NCI-H510A treated with DMSO at 0.1 percent for 48 hours (cell line): ENCODE measurements at places on chromosomes 5 and 9.

DNA sequence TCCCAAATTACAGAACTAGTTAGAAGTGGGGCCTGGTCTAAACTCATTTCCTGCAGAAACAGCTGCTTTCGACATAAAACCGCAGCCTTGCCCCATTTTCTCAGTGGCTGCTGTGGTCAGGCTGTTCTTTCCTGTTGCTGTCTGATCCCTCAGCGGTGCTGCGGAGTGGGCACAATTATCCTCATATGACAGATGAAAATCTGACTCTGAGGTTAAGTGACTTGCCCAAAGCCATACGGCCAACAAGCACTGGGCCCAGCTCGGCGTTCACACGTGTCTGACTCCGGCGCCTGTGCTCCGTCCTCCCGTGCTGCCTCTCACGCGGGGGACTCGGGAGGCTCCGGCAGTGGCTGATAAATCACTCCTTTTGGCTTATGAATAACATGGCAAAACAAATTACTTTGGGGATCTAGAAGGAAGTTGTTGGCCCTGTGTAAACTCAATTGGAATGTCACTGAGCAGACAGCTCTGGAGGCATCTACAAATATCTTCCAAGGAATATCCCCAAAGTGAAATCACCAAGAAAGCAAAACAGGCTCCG is 142.6 kb upstream of the LMX1B start:
- no peak for DNase-seq

DNA sequence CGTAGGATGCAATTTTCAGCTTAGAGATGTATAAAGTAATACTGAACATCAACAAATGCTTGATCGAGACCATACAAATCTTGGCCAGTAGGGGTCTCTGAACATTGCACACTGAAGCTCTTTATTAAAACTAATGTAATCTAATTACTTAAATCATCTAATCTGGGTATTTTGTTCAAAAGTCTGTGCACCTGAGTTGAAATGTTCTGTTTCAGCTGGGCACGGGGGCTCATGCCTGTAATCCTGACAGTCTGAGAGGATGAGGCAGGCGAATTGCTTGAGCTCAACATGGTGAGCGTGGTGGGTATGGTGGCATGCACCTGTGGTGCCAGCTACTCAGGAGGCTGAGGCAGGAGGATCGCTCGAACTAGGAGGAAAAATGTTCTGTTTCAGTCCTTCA is 41.0 kb downstream of the ESM1 start:
- DNase-seq: peak; percentile 1

- peak; percentile 18 for DNase-seq
Measured at GRCh38 chr5:98510143-98510985, 263.1 kb upstream of the RGMB start.

DNA sequence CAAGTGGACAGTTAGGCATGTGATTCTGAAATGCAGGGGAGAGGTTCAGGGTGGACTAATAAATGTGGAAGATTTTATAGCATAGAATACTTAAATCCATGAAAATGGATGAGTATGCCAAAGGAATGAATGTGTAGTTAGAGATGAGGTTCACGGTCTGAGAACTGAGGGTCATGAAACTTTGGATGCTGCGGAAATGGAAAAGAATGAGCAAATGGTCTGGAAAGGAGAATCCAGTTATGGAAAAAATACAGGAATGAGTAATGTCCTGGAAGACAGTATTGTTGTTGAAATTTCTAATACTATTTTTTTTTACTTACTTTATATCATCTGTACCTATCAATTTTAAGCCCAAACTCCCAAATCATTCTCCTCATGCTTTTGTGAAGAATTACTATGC is 2369.4 kb downstream of the MAT2B start:
- DNase-seq: no peak

DNA sequence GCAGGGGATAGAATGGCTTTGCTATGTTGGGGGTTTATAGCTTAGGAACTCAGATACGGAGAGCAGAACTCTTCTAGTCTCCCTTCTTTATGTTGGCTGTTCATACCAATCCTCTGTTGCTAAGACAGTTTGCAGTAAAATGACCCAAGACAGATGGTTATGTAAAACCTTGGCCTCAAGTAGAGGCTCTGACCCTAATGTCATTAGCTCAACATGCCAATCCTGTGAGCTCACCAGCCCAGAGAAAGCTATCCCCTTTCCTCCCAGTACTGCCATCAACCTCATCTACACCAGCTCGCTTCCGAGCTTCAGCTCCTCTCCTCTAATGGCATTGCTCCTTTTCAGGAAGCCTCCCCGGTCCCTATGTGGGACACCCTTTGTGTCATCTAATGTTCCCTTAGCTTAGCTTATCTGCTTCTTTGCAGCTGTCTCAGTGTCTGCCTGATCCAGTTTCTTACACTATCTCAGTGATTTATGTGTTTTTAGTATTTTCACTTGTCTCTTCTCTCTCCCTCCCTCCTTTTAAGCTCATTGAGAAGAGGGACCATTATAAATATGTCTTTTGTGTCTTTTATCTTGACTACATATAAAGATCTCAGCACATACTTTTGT is 281.3 kb upstream of the CLINT1 start:
- no peak for DNase-seq

DNA sequence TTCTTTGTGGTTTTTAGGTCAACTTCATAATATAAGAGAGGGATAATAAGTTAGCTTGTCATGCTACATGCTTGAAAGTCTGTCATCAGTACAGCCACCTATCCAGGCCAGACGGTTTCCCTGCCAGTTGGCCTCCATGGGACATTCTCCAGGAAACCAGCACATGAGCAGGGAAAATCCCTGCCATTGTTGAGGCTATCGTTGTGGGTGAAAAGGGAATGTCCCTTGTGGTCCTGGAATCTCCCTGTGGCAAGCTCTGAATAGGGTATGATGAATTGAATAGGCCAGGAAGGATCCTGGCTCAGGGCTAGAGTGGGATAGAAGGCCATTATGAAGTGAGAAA is 12.3 kb downstream of the F2RL1 start:
- no peak for DNase-seq

GRCh38 chr5:132546108-132546507 is 2.8 kb upstream of the IL5 start:
- DNase-seq: no peak

- DNase-seq: no peak
Measured at GRCh38 chr5:68911840-68912690, 181.7 kb upstream of the SLC30A5 start.
